Stimulated activated CD8-positive, alpha-beta memory T cell treated with anti-CD3 and anti-CD28 coated beads, Interleukin-12 subunit alpha, Interleukin-12 subunit beta, amount 100 ng/mL, for 4 hours (primary cell): ENCODE measurements at places on chromosomes 5 and 9.

DNA sequence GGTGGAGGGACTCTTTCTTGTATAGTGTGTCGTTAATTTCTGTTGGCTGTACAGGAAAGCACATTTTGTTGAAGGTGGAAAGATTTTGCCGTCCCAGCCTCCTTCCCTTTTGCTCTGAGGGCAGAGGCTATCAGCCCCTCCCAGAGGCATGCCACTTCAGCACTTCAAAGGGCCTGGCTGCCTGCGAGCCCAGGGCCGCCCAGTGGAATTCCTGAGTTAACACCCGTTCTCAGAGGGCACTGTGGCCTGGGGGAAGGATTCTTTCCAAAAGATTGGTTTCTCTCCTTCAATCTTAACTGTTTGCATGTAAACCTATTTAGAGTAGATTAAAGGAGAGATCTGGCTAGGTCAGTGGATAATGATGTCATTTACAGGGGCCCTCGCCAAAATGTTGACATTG, 238.6 kb downstream of the FANCC start:
- no peak for DNase-seq

- DNase-seq, result no peak
Measured at GRCh38 chr5:42970636-42971559, 69.2 kb downstream of the ANXA2R start.

DNA sequence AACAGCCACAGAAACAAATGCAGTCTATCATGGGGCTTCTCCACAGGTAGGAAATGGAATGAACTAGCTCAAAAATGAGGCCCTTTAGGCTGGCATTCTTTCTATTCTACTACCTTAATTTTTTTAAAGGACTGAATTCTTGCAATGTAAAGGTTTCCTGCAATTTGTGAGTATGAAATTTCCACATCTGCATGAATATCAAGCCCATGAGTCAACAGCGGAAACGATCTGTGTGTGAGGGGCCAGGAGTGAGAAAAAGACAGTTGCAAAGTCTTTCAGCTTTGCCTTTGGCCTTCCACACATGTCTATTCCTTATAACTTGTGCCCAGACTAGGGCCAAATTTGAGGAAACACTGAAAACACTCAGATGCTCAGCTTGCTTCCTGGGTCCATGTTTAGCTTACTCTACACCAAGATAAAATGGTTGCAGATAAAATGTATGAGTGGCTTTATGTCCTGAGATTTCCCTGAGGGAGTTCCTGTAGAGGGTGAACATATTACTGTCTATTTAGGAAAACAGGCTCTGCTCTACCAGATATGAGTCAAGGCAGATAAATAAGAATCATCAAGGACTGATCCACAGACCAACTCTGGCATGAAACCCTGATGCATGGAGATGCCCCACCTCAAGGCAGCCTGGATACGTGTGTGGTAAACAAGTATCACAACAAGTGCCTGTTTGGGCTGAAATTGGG, 46.5 kb downstream of the RETREG1 start:
- DNase-seq, result no peak

DNA sequence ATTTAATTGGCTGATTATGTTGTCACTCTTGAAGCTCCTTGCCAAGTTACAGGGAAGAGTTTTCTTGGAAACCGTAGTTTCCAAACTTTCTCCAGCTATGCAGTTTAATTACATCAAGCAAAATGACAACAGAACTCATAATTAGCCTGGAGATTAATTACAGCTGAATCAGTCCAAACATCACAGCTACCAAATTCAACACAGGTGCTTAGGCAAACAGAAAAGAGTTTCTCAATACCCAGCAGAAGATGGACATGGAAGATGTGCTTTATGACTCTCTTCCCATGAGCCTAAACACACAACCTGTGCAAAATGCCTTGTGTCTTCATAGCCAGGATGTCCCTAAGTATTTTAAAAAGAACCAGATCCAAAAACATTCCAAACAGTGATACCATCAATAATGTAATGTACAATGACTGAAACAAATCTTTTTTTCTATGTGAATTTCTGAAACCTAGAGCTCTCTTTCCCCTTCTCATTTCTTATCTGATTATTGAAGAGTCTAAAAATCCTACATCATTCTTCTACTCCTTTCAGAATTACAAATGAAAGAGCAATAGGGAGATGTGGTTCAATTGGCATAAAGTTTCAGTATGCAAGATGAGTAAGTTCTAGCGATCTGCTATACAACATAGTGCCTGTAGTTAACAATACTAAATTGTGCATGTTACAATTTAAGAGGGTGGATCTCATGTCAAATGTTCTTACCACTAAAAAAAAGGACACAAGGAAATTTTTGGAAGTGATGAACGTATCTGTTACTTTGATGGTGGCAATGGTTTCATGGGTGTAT, 124.3 kb downstream of the RASEF start:
- no peak for DNase-seq

DNA sequence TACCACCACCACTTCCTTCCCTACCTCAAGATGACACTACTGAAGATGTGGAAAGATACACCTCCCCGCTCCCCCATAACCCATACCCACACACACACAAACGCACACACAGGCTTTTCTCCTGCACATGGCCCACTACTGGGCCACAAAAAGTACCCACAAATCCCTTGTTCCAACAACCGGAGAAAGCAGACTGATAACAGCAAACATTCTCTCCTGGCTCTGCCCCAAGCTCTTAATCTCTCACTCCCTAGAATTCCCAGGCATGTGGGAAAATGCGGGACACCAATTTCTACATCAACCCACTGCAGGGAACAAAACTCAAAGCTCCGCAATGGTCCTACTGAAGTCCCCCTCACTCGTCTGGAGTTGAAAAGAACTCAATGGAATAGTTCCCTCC, 611.0 kb upstream of the KLF4 start:
- DNase-seq, result no peak

- DNase-seq, result no peak
Measured at GRCh38 chr9:89842267-89842768, 237.5 kb downstream of the GADD45G start.

GRCh38 chr5:89849830-89850512, 559.6 kb downstream of the CETN3 start:
- DNase-seq, result no peak

DNA sequence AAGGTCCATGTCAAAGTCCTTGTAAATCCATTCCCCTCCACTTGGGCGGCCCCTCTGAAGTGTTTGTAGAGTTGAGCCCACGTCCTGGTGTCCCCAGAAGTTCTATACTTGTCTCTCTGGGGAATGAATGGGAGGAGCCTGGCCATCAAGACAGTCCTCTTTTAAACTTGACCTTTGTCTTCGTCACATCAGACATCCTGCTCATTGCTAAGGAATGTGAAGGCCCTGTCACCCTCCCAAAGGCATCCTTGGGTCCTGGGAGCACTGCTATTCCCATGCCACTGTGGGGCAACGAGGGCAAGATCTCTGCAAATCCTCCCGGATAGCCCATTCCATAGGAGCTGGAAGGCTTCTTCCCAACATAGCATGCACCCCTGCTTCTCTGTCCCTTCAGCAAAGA, 235.5 kb downstream of the SLIT3 start:
- DNase-seq, result no peak

GRCh38 chr9:76419782-76420380, 25.7 kb upstream of the RFK start:
- DNase-seq, result no peak

DNA sequence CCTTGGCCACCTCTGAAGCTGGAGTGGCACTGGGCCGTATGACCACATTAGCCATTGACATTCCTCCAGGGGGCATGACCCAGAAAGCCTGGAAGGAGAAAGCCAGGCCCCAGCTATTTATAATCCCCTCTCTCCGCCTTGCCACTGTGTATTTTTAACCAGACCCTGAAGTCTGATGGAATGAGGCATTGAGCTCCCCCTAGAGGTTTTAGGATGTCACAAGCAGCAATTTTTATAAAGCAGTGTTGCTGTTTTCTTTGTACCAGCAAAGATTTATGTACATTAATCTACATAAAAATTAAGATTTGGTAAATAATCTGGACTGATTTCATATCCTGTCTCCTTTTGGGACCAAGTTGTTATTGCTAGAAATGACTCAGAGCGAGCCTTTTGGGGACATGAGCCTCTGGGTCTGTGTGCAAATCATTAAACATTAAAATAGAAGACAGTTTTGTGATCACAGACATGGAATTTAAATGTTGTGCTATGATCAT, 127.1 kb downstream of the TRIO start:
- DNase-seq, result no peak

DNA sequence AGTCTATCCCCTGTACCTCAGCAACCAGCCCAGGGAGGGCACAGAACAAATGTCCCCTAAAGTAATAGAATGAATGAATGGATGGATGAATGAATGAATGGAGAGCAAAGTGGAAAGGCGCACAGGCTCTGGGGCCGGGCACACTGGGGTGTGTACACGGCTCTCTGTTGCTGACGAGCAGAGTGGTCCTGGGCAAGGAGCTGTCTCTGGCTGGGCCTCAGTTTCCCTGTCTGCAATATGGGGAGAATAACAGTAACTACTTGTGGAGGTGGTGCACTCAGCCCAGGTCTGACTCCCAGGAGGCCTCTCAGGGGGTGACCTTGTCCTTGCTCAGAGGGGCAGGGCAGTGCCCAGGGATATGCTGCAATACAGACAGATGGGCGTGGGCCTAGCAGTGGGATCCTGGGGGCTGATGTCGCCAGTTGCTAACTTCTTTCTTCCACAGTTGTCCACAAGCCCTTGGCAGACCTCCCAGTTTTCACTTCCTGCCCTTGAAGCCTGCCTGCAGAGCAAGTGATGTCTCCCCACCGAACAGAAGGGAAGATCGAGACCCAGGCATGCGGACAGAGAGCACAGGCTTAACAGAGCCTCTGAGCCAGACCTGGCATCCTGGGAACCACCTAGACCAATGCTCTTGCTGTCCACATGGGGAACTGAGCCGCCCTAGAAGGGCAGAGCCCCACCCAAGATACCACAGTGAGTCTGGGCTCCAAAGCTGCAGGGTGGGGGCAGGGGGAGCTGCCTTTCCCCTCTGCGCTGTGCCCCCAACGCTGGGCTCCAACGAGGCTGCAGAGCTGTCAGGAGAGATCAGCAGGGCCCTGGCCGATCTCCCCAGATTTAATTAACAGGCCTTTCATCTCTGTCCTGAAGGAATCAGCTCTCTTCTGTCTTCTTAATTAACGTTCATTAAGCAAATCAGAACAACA, 13.6 kb upstream of the LAMC3 start:
- DNase-seq, result no peak

GRCh38 chr5:10675177-10675700, 85.8 kb downstream of the DAP start:
- no peak for DNase-seq

DNA sequence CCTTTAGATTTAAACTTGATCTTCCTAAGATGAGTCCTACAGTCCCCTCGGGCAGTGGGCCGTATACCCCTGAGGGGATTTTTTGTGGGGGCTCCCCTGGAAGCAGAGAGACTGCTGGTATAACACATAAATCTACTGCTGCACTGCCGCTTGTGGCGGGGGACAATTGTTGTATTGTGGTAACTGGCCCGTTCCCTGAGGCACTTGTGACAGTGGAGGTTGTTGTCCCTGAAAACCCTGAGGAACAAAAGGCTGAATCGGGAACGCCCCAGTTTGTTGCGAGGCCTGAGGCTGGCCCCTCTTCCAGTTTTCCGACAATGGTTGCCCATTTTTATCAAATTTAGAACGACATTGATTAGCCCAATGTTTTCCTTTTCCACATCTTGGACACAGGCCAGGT, 4.7 kb upstream of the TMEM141 start:
- DNase-seq, result no peak

GRCh38 chr5:109387408-109387974, 22.3 kb downstream of the PJA2 start:
- DNase-seq, result no peak

- no peak for DNase-seq
Measured at GRCh38 chr5:112479418-112479817, 60.3 kb upstream of the EPB41L4A start.

DNA sequence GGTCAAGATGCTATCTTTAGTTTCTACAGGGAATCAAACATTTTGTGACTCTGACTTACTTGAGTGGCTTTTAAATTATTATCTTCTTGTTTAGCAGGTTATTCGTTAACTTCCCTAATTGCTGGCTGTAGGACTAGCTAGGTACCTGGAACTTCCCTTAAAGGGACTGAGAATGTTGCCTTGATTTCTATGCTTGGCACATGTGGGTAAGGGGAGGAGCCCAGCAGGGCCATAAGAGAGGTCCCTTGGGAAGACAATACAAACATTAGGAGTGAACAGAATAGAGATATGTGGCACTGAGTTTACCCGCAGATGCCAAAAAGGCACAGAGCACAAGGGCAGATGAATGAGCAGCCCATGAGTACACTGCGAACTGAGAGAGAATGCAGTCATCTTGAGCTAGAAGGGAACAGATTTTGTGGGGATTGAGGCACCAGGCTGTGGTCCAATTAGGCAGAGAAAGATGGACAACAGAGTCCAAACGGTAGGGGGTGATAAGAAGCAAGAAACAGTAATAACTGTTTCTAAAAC, 9.8 kb downstream of the CKMT2 start:
- DNase-seq, result no peak

GRCh38 chr5:58261605-58262004, 198.3 kb downstream of the PLK2 start:
- no peak for DNase-seq

DNA sequence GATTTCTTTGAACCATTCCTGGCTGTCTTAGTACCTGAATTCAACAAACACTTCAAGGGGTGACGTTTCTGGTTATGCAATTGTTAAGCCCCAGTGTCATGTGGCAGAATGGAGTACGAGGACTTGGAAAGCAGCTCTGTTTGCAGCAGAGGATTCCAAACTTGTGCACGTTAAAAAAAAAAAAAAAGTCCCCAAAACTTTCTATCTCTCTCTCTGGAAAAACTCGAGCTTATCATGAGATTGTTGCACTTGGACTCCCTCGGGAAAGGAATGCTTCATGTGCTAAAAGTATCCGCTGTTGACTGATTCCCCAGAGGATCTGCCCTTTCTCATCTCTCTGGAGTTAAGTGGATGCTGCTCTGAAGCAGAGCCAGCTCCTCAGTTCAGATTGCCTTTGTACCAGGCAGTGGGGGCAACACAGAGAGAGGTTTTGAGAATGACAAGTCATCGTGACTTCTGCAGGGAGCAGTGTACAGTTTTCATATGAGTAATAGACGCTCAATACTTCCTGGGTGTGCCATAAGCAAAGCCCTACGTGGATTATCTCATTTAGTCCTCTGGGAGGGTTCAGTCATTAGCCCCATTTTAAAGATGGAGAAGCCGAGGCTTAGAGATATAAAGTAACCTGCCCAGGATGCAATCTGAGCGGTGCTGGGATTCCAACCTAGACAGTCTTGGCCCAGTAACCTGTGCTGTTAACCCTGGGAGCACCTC, 28.1 kb downstream of the TMOD1 start:
- DNase-seq, result no peak

- DNase-seq, result no peak
Measured at GRCh38 chr9:136532799-136533774, 12.8 kb downstream of the NOTCH1 start.

DNA sequence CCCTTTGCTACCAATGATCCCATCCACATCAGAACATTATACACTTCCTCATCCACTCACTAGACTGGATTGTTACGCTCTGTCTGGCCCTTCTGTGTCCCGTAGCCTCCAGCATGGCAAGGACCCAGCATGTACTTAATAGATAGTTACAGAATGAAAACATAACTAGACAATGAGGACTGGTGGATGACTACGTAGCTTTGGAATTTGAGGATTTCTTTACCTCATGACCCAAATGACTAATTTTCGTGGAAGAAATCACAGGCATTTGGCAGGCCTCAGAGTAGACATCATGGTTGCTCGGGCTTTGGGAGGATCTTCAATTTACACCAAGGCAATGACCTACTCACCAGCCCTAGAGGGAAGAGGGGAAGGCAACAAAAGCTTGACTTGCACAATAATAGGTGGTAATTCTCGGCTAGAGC, 299.8 kb downstream of the TLE1 start:
- no peak for DNase-seq

- no peak for DNase-seq
Measured at GRCh38 chr5:173715607-173716006, 99.2 kb upstream of the BOD1 start.
